Daoy (cell line): ENCODE measurements at places on chromosomes 4 and X. TPM values are rescaled to one million over a fixed set of nuclear protein-coding genes. Genes with fewer than 3 reads are reported as not detected.
A peak's percentile ranks its signal among the peaks of the same experiment; 100 is the strongest.

DNA sequence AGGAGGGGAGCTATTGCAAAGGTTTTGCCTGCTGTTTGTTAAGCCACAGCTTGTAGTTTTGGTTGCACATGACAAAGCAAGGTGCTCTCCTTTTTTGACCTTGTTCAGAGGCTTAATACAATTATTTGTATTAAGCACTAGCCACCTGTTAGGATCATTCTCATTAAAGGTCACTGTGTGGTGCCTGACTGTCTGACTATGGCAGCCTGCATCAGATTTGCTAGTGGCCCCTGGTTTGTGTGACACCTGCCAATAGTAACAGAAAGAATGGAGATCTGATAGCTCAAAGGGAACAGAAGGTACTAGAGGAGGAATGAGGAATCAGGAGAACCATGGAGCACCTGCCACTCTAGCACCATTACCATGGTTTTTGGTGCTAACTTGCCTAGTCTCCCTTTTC, 102.5 kb downstream of the POLA1 start:
- DNase-seq: no peak

The NPY1R gene
- 0.57 TPM in 1 of 2 replicates, not detected in the other for total RNA-seq

The WDR17 gene
- 4.2 and 6.6 TPM in 2 replicates for total RNA-seq

DNA sequence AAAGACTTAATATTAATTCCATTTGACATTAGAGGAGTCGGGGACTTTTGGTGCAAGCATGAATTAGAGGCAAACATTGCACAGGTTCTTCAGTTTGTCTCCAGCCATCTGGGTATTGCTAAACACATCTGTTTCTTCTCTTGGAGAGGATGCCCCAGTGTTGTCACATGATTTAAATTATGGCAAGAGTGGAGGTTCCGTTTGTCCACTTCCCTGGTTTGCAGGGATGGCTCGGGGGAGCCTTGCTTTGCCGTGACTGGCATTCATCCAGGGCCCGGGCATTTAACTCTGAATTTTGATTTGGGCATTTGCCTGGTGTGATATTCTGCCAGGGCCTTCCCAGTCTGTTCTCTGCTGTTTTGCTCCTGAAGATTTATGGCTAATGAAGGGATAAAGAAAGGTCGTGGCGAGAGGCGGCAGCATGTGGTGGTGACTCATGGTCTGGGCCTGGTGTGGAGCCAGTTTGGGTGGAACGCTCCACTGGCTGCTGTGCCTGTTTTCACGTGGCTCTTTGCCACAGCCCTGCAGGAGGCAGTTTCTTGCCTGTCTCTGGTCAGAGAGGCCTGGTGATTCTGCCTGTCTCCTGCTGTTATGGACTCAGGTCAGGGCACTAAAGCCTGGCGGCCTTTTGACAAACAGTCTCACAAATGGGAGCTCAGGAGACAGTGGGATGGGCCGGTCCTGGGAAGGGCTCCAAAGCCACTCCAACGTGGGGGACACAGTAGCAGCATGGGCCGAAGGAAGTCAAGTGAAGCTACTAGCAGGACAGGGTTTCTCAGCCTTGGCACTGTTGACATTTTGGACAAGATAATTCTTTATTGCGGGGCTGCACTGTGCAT, 99.4 kb upstream of the PGRMC2 start:
- DNase-seq: peak; percentile 92

The RAB39B gene
- total RNA-seq: 0.29 and 0.48 TPM in 2 replicates
